ENCODE measurements at places on chromosomes 1 and 21.
A peak's percentile ranks its signal among the peaks of the same experiment; 100 is the strongest.

DNA sequence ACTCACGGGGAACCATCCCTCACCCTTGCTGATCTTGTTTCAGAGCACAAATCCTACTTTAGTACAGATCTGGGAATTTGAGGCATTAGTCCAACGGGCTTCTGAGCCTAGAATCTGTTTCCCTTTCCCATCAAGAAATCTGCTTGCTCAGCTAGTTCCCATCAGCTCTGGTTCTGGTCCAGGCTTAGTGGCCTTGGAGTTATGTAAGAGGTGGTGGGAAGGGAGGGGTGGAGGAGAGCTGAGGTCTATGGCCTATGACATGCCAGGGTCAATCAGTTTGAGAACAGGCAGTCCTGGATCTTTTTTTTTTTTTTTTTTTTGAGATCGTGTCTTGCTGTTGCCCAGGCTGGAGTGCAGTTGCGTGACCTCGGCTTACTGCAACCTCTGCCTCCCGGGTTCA lies 4.1 kb downstream of the GSTM1 start:
- no peak for DNase-seq

- DNase-seq, result no peak
Measured at GRCh38 chr1:182563095-182563494, 26.0 kb downstream of the RNASEL start.

DNA sequence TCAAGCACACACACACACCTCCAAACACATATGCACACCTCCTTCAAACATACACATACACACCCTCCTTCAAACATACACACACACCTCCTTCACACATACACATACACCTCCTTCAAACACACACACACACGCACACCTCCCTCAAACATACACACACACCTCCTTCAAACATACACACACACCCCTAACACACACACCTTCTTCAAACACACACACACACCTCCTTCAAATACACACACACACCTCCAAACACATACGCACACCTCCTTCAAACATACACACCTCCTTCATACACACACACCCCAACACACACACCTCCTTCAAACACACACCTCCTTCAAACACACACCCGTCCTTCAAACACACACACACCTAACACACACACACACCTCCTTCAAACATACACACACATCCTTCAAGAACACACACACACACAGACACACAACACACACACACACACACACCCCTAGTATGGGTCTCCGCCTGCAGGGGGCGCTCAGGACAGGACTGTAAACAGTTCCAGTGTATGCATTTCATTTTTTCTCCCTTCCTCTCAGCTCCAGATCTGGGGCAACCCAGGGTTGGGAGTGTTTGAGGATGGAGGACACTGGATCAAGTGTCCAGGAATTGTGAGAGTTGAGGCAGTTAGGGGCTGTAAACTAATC lies 12.1 kb downstream of the LGR6 start:
- no peak for DNase-seq

DNA sequence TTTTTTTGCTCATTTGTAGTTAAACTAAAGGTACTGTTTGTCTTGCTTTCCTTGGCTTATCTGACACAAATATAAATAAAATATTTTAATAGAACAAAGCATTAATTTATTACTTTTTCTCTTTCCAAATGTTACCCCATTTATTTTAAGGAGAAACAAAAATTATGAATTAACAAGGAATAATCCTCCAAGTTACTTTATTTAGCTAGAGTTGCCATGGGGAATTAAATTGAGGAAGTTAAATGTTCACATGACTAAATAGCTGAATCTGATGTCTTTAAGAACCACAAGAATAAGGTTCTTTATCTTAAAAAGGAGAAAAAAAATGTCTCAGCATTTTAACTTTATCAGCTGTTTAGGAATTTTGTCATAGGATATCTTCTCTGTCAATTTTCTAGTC lies 12.3 kb downstream of the ATG4C start:
- no peak for DNase-seq

DNA sequence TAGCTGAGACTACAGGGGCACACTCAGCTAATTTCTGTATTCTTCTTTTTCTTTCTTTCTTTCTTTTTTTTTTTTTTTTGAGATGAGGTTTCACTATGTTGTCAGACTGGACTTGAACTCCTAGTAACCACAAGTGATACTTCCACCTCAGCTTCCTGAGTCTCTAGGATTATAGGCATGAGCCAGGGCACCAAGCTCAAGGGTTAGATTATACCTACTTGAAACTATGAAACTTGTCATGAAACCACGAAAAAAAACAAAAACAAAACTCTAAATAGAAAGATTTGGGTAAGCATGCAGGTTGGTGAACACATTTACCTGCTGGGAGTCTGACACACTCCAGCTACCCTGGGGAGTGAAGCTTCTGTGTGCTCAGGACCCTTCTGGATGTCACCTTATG lies 2250.4 kb downstream of the MRPL39 start:
- no peak for DNase-seq

- peak; percentile 5 for DNase-seq
Measured at GRCh38 chr1:119743776-119744597, 24.7 kb downstream of the HMGCS2 start.

DNA sequence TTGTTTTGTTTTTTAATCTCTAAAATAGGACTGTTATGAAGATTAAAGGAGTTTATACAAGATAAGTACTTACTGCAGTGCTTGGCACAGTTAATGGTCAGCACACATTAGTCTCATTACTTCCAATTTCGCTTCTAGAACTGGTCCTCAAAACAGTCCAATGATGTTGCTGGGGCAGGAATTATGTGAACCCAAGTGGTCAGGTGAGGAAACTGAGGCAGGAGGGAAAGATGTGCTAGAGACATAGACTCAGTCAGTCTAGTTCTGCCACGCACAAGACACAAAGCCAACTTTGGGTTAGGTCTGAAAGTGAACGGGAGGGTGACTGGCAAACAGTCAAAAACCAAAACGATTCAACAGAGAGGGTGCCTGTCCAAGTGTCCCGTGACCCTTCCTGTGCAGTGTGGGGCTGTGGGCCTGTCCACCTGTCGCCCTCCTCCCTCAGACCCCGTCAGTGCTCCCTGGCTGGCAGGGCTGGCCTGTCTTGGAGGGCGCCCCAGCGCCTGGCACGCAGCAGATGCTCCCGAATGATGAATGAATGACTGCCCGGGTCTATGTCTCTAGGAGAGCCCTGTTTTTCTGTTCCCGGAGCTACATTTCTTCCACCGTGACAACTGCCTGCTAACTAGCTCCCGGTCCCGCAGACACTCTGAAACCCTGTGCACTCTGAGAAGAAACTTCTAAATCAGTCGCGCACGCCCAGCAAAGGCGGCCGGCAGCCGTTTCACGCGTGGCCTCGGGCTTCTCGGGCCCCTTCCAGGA lies 2.4 kb downstream of the LRP8 start:
- no peak for DNase-seq

All from stimulated activated CD8-positive, alpha-beta memory T cell treated with anti-CD3 and anti-CD28 coated beads, Interleukin-4, amount 100 ng/mL, for 1 hour (primary cell).